ENCODE measurements at places on chromosomes 6 and 20. TPM values are rescaled to one million over a fixed set of nuclear protein-coding genes. Genes with fewer than 3 reads are reported as not detected.

The GINS1 gene
- 25.7 TPM for total RNA-seq

The BNIP5 gene
- not detected for total RNA-seq

The HSPA1L gene
- 0.76 TPM for total RNA-seq

The CCN5 gene
- total RNA-seq = not detected

The SERINC1 gene
- total RNA-seq = 220 TPM

The ENPP1 gene
- 3.6 TPM for total RNA-seq

The CCN6 gene
- not detected for total RNA-seq

The PPP1R3G gene
- total RNA-seq = 0.32 TPM

The PRKN gene
- total RNA-seq = 0.15 TPM

The KHDC1 gene
- 2.0 TPM for total RNA-seq
